ENCODE measurements at places on chromosomes 6 and 20.

DNA sequence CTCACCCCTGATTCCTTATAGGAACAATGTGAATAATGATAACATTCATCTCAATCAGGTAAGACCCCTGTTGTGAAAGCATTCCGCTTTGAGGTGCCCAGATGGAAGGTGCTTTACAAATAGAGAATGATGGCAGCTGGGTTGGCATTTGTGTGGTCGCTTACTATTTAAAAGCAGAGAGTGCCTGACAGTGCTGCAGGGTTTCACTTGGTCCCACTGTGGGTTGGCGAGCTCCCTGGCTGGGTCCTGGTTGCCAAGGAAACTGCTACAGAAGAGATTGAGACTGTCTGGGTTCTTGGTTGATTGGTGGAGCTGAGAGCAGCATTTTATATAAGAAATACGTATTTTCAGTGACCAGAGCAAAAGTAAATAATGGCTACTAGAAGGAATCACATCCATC, 207.2 kb upstream of the KCNQ5 start:
- DNase-seq = no peak

GRCh38 chr20:8183526-8183925, 51.5 kb downstream of the PLCB1 start:
- peak; percentile 33 for DNase-seq

DNA sequence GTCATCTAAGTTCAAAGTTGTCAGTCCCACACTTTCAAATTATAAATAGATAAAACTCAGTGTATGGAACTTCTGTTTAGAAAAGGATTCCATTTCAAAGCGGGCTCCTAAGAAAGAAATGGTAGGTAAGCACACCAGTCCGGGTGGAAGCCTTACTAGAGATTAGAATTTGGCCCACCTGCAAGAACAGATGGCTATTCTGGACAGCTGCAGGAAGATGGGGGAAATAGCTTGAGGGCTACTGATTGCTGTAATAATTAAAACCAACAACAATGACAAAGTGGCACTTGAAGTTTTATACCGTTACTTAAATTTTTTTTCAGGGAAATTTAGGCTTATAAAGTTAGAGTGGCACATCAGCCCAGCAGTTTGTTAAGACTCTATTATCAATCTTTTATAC, 83.3 kb downstream of the HIVEP2 start:
- no peak for DNase-seq

GRCh38 chr6:32614366-32615081, 22.7 kb upstream of the HLA-DQA1 start:
- DNase-seq = no peak

- DNase-seq = no peak
Observed at GRCh38 chr6:1494671-1495070, 105.3 kb downstream of the FOXF2 start.

- DNase-seq = peak; percentile 52
Observed at GRCh38 chr6:112690497-112691202, 343.5 kb downstream of the RFPL4B start.

DNA sequence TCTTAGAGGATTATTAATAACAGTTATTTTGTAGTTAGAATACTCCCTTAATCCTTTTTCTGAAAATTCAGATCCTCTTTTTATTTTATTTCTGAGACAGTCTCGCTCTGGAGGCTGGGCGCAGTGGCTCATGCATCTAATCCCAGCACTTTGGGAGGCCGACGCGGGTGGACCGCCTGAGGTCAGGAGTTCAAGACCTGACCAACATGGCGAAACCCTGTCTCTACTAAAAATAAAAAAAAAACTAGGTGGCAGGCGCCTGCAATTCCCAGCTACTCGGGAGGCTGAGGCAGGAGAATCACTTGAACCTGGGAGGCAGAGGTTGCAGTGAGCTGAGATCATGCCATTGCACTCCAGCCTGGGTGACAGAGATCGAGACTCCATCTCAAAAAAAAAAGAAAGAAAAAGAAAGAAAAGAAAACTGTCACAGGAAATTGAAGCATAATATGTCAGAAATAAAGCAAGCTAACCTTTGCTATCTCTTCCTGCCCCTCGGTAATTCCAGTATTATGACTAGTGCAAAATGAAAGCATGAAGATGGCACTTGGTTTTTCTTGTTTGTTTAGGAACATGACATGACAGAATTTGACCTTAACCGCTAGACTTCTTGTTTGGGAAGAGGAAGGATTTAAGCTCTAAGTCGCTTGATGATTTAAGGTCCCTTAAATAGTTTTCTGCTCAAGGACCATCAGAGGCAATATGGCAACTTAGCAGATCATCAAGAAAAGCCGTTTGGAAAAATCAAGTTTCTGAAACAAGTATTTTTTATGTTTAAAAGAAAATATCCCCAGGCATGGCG, 1.8 kb upstream of the RBM39 start:
- no peak for DNase-seq

GRCh38 chr20:59221707-59222252, 58.2 kb downstream of the ZNF831 start:
- no peak for DNase-seq

DNA sequence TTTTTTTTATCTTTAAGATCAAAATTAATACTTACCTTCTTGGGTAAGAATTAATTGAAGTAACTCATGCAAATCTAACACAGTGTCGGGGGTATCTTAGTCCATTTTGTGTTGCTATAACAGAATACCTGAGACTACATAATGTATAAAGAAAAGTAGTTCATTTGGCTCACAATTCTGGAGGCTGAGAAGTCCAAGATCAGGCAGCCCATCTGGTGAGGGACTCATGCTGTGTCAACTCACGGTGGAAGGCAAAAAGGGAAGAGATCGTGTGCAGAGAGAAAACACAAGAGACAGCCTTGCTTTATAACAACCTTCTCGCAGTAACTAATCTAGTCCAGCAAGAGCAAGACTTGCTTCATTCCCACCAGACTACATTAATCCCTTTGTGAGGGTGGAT, 92.9 kb upstream of the VSTM2L start:
- no peak for DNase-seq

GRCh38 chr6:84003131-84003530, 30.4 kb upstream of the MRAP2 start:
- DNase-seq = no peak

DNA sequence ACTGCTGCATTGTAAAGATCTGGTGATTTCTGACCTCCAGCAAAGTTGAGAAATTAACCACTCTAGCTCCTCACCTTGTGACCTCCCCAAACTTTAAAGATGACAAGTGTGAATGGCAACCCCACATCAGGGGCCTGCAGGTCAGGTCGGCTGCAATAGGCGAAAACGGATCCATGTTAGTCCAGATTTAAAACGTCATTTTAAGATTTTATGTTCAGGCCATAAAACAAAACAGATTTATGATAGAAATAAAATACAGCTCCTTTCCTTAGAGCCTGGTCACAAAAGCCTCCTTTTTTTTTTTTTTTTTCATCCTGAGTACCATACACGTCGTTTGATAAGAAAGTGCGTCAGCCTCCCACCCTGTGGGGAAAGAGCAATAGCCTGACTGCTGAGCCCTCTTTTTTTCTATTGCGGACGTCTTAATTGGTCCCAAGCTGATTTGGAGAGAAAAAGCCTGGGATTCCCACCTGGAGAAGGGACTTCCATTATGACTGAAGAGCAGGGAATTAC, 519.2 kb upstream of the NOX3 start:
- DNase-seq = no peak

DNA sequence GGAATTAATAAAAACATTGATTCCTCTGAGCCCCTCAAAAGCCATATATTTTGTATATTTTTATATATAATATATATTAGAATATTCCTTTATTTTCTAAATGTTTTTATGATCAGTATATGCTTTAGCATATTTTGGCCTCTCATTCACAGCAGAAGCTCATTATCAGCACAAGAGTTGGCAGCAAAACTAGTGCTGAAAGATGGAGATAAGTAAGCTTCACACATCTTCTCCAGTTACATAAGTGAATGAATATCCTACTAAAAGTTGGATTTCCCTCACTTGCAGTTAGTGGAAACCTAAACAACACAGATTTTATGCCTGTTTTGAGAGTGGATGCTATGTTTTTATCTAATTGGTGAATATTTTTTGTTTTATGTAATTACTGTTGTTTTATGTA, 1303.8 kb upstream of the ADGRB3 start:
- DNase-seq = no peak

DNA sequence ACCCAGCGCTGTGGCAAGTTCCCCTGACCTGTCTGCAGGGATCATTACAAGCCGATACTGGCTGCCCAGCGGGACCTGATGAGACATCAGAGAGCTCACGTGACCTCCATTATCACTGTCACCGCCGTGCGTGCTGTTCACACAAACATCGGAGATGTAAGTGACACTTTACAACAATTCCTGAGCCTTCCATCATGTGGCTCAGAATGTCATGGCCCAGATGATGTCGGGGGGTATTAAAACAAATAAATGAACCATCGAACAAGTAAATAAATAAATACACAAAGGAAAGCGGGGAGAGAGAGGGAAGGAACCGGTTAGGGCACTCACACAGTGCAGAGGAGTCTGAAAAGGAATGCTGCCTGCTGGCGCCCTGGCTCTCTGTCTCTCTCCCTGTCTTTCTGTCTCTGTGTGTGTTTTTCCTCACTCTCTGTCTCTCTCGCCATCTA, 195.1 kb downstream of the BMP7 start:
- no peak for DNase-seq

DNA sequence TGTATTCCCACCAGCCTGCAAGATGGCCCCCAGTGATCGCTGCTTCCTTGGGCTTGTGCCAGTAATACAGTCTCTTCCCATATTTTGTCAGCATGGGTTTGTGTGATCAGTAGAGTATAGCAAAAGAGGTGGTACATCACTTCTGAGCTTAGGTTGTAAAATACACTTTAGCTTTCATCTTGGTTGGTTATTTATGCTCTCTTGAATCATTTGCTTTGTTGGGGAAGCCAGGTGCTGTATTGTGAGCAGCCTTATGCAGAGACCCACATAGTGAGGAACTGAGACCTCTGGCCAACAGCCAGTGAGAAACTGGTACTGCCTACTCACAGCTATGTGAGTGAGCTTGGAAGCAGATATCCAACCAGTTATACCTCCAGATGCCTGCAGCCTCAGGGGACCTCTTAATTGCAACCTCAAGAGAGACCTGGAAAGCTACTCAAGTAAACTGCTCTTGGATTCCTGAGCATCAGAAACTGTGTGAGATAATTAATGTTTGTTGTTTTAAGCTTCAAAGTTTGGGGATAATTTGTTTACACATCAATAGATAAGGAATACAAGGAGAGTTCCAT, 229.3 kb downstream of the FARS2 start:
- no peak for DNase-seq

DNA sequence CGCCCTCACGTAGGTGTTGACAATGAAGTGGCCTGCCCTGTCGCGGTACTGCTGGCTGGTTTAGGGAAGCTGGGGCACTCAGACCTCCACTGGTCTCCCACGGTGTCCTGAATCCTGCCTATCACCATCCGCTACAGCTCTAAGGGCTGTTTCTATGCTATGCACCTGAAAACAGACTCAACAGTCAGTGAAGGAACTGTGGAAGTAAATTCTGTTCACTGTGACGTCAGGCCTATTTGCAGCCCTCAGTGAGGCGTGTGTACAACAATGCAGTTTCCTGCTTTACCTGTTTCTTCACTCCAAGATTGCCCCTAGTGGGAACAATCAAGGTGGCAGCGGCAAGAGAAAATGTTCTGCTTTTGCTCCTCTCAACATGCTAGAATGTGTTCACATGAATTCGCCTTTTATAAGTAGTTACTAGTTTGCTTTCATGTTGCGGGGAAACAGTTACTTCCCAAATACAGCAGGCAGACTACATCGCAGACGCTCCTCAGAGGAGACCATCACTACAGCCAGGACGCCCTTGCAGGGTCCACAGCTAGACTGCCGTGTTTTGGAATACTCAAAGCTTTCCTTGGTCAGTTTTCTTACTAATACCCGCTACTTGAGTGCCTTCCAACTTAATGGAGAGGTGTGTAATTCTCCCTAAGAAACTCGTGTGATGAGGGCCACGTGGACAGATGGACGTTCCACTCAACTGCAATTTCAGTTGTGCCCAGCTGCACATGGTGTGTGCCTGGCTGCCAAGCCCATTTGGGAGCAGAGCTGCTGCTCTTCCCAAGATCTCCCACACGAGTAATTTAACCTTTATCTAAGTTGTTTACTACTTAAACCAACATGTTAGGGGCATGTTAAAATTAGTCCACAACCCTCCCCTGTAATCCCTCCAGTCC, 25.4 kb downstream of the DIDO1 start:
- no peak for DNase-seq

DNA sequence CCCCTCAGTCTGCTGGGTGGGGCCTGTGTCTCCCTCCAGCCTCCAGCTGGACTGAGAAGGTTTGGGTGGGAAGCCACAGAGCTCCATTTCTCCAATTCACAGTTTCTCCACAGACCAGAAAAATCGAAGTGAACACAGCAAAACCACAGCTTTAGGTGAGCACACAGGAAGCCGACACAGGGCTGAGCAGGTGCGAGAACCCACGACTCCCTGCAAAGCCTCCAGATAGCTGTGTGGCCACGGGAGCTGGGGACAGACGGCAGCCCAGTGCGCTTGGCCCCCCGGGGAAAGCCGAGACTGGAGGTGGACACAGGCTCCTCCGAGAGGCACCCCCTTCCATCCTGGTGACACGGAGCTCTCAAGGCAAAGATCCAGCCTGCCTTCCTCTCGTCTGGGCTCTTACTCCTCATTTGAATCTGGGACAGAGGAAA, 29.0 kb upstream of the MPC1 start:
- DNase-seq = no peak

DNA sequence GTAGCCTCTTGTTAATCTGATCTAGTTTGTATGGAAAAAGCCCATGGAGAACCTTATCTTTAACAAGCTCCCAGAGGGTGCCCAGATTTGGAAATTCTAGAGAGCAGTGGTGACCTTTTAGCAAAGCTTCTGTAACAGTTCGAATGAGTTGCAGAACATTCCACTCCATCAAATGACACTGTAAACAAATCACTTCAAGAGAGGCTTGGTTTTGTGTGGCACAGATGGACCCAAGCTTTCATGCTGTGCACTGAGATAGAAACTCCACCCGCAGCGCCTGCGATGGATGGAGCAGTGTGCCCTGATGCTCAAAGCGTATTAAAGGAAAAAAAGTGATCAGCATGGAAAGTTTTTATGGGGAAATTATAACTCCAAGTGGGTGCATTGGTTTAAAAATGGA, 55.1 kb upstream of the ISM1 start:
- DNase-seq = no peak

DNA sequence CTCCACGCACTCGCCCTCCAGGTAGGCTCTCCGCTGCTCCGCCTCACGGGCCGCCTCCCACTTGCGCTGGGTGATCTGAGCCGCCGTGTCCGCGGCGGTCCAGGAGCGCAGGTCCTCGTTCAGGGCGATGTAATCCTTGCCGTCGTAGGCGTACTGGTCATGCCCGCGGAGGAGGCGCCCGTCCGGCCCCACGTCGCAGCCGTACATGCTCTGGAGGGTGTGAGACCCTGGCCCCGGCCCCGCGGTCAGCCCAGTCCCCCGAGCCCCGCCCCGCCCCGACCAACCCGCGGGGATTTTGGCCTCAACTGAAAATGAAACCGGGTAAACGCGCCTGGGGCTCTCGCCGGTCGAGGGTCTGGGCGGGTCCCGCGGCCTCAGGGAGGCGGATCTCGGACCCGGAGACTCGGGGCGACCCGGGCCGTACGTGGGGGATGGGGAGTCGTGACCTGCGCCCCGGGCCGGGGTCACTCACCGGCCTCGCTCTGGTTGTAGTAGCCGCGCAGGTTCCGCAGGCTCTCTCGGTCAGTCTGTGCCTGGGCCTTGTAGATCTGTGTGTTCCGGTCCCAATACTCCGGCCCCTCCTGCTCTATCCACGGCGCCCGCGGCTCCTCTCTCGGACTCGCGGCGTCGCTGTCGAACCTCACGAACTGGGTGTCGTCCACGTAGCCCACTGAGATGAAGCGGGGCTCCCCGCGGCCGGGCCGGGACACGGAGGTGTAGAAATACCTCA, 598 bp downstream of the HLA-B start:
- DNase-seq = no peak
